ENCODE measurements at places on chromosomes 1 and 21.

DNA sequence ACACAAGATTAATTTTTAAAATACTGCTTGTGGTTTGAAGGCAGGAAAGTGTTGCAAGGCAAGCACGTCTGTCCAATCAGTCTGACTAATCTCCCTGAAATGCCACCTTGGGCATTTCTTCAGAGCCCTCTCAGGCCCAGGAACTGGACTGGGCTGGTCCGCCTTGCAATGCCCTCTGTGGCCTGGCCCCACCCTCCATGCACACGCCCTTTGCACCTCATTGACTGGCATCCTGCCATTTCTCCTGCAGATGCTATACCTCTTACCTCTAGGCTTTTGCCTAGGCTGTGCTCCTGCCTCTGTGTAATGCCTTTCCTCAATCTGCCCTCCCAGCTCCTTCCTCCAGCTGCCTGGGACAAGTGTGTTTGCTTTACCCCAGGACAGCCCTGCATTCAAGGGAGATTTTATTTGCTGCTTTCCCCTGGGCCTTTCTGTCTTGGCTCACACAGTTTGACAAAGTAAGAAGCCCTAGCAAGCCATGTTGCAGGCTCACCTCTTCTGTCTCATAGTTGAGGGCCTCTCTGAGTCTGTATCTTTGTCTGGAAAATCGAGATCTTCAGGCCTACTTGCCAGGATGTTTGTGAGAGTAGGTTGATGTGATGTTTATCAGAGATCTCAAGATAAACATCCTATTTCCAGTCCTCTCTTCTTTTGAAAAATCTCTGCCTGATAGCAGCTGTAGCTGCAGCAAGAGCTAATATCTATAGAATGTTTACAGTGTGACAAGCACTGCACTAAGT is 149.2 kb upstream of the JUN start:
- peak; percentile 95 for DNase-seq

DNA sequence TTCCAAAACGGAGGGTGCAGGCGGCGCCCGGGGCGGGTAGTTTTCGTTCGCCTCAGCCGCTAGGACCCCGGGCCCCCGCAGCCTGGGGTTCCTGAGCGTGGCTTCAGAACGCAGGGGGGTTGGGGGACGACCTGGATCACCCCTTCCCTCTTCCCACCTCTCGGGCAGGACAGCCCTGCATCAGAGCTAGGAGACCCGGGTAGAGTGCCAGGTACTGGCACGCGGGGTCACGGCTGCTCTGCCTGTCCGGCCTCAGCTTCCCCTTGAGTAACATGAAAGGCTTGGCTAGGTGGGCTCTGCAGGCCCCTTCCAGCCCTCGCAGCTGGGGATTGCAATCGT is 484 bp downstream of the DFFB start:
- no peak for DNase-seq

- no peak for DNase-seq
Observed at GRCh38 chr21:38825921-38826320, 20.2 kb downstream of the ETS2 start.

DNA sequence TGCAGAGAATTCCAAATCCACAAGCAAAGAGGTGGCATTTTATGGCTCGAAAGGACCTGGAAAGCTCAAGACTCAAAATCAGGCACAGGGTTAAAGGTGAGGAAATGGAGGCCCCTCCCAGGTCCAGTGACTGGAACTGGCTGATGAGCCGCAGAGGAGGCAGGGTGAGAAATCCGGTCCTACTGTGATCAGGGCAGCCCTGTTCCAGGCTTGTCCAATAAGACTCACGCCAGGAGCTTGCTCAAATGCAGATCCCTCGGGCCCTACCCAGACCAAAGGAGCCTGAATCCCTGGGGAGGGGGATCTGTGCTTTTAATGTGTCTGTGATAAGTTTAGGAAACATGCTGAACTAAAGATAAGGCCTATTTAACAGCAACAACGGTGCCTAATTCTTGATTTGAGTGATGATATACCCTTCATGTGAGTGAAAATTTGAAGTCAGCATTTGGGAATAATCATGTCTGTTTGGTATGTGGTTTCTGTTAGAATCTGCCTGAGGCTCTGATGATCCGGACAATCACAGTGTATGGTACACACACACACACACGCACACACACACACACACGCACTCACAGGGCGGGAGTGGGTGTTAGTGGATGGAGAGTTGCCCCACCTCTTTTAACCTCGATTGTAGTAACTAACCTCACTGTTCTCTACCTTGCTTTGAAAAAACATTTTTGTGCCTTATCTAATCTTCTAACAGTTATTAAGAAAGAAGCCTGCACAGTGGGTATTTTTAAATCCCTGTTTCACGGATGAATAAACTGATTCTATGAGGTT is 54.1 kb upstream of the LYST start:
- no peak for DNase-seq
